ENCODE measurements at places on chromosomes 2 and 18.

- H3K4me3 ChIP-seq, result no peak overlapping the region
- peaks cover 3% of the 10 kb centered on the region for H3K36me3 ChIP-seq
- no peaks in the 10 kb centered on the region for H3K27me3 ChIP-seq
- no peaks in the 10 kb centered on the region for H3K4me1 ChIP-seq
- DNase-seq, result no peak
- no peak overlapping the region for H3K27ac ChIP-seq
Observed at GRCh38 chr2:201730651-201731285, 32.3 kb upstream of the MPP4 start.

DNA sequence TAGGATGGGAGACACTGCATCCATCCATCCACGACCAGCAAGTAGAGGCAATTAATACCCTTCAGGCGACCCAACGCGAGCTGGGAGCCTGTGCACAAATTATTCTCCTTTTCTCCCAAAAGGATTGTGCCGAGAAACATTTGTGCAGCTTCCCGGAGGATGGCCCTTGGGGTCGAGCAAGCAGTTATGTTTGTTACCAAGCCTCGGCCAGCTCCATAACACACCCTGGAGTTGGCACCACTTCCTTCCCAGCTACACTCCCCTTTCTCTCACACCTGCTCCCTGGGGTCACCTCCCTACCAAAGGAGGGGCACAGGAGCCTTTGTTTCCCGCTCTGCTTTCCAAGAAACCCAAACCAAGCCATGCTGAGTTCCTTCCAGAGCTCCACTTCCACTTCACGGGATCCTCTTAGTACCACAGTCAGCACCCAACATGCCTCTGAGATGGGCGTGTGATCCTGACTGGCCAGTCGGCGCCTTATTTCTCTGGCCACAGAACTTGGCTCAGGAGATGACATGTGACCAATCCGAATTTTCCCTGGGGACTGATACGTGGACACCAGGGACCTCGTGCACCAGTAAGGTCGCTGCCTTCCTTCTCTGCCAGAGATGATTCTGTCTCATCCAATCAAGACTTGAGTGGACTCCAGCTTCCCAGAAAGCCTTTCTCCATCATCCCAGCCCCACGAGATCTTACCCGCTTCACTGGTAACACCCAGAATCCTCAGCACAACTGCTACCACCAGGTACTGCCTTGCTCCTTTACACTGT, 28.5 kb downstream of the GPR55 start:
- H3K4me1 ChIP-seq, result no peaks in the 10 kb centered on the region
- H3K4me3 ChIP-seq, result no peak overlapping the region
- DNase-seq, result no peak
- no peaks in the 10 kb centered on the region for H3K36me3 ChIP-seq
- no peak overlapping the region for H3K27ac ChIP-seq

DNA sequence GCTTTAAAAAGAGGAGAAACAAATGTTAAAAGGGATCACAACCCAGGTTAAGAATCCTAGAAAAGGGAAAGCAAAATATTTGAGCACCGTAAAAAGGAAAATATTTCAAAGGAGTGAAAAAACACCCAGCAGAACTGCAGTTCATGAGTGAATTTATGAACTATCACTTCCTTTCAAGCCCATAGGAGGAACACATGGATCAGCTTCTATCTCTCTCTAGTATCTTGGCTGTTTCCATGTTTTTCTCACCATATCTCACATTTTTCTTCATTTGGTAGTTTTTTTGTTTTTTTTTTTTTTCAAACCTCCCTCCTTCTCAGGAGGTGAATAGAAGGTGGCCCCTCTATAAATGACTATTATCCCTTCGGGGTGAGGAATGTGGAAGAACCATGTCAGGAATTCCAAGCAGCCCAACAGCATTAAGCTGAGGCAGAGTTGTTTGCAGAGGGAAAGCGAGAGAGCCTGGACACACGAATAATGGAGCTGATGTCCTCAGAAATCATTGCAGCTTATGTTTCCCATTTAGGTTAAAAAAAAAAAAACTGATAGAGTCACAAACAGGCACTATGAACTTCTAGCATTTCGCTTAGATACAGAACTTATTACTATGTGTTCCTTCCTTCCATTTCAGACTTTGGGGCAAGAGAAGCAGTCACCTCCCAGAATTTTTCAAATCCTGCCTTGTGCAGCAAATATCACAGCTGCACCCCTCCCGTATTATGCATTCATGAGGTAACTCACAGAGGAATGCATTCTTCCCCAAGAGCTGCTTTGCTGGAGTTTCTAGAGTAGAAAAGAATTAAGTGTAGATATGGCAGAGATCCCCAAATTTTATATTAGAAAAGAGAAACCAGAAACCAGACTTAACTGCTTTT, 315.6 kb downstream of the IRS1 start:
- H3K4me3 ChIP-seq, result no peak overlapping the region
- no peaks in the 10 kb centered on the region for H3K27me3 ChIP-seq
- no peak for DNase-seq
- no peaks in the 10 kb centered on the region for H3K36me3 ChIP-seq
- peaks cover 2% of the 10 kb centered on the region for H3K4me1 ChIP-seq

DNA sequence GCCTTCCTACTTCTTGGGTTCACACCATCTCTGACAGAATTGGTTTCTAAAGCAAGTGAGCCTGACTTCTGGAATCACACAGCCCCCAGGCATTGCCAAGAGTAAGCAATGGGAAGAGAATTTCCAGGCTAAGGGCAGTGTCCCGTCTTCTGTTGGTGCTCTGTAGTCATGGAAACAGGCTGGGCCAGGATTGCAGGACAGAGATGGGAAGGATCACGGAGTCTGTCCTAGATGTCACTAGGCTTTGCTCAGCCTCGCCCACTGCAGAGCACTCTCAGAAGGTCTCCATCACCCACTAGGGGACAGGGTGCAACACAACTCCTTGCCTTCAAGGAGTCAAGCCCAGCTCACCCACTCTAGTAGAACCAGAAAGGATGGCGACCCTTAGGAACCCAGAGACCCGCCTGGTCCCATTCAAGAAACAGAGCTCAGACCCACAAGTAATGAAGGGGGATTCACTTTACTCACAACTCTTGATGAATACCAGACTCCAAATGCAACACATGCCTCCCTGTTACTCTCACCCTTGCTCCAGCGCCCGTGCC, 48.6 kb upstream of the TEX51 start:
- H3K4me1 ChIP-seq, result no peaks in the 10 kb centered on the region
- no peak for DNase-seq
- no peaks in the 10 kb centered on the region for H3K27me3 ChIP-seq

GRCh38 chr2:226234187-226234586, 565.4 kb downstream of the IRS1 start:
- H3K27ac ChIP-seq, result no peak overlapping the region
- no peaks in the 10 kb centered on the region for H3K27me3 ChIP-seq
- no peaks in the 10 kb centered on the region for H3K36me3 ChIP-seq
- no peaks in the 10 kb centered on the region for H3K4me1 ChIP-seq
- H3K4me3 ChIP-seq, result no peak overlapping the region

DNA sequence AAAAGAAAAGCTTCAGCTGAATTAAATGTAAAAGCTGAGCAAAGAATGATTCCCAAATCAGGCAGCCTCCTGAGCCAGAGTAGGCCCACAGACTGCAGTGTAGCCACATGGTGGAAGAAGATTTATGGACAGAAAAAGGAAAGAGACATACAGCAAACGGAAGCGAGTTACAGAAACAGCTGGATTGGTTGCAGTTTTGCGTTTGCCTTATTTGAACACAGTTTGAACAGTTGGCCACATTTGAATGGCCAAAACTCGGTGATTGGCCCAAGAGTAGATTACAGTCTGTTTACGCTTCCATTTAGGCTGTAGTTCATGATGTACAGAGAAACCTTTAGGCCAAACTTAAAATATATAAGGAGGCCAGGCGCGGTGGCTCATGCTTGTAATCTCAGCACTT, 35.1 kb downstream of the SH2D6 start:
- DNase-seq, result no peak
- no peaks in the 10 kb centered on the region for H3K4me1 ChIP-seq
- H3K27me3 ChIP-seq, result no peaks in the 10 kb centered on the region
- no peaks in the 10 kb centered on the region for H3K36me3 ChIP-seq

GRCh38 chr18:22279741-22280452, 110.5 kb downstream of the GATA6 start:
- H3K36me3 ChIP-seq, result no peaks in the 10 kb centered on the region
- H3K4me3 ChIP-seq, result no peak overlapping the region
- H3K27me3 ChIP-seq, result no peaks in the 10 kb centered on the region
- no peaks in the 10 kb centered on the region for H3K4me1 ChIP-seq
- no peak for DNase-seq

All from aorta (tissue), 5 donors.